ENCODE measurements at places on chromosomes 12 and 14.

- DNase-seq = no peak
Measured at GRCh38 chr14:99231161-99231849, 40.7 kb downstream of the BCL11B start.

- DNase-seq = no peak
Measured at GRCh38 chr14:68800390-68800789, 7.5 kb upstream of the ZFP36L1 start.

DNA sequence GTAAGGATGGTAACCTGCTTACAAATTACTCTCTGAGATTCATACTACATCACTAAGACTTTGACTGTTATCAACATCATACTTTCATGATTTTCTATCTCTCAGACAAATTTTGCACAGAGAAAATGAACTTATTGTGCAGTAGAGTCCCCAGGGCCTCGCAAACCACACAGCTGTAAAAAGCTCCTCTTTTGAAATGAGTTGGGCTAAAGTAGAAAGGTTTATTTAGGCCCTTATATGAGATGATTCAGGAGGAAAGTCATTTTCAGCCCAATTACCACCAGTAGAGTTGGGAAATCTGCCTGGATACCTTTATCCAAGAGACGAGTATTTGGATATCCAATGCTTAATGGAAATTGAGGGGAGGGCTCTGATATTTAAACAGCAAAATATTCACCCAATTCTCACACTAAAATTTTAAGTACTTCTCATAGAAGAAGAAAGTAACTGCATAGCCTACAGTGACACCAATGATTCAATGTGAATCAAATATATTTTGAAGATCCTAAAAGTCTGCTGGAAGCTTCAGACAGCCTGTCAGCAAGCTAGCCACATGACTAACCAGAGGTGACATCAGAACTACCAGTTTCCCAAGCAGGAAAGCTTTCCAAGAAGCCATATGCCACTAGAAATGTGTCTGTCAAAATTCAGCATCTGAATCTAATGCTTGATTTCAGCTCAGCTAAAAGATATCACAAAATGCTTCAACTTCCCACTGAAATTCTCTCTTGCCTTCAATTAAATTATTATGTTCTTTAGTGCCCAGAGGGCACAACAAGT, 190.1 kb upstream of the SYT1 start:
- no peak for DNase-seq

DNA sequence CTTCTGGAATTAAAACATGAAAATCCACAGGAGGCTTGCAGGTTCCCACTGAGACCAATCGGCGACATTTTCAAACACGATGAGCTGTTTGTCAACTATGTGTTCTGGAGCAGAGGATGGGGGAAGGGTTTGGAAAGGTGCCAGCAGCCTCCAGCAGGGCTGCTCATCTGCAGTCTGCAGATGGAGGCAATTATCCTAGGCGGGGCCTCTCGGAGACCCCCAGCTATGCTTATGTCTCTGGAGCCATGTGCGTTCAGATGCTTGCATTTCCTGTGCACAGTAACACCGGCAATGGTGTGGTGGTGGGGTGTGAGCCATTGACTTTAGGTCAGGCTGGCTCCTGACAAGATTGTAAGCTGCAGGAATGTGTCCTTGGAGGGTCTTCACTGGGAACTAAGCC, 51.7 kb downstream of the RPH3A start:
- no peak for DNase-seq

DNA sequence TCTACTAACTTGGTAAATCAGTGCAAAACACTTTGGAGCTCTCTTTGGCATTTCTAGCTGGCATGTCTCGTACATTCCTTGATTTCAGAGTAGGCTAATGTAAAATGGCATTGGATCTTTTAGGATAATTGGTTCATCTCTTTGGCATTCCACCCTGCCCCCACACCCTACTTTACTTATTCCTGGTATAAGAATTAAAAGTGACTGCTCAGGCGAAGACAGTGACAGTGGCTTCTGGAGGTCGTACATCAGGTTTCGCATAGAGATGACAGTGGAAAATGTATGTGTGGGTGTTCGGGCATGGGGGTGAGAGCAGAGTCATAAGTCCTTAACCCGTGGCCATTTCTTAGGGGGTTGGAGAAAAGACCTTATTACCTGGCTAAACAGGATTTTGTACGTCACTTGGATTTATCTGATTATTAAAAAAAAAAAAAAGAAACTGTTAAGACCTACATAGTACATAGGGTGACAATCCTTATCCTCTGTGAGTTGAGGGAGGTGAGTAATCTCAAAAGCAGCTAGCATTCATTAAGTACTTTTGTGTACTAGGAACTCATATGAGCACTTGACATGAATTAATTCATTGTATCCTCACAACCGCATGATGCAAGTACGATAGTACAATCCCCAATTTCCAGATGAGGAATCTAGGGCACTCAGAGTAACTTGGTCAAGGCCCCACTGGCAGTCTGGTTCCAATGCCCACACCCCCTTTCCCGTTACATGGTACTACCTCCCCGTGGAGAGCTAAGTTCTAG, 22.4 kb upstream of the KCNK13 start:
- no peak for DNase-seq
